ENCODE measurements at places on chromosomes 6 and 20. TPM values are rescaled to one million over a fixed set of nuclear protein-coding genes. Genes with fewer than 3 reads are reported as not detected.

DNA sequence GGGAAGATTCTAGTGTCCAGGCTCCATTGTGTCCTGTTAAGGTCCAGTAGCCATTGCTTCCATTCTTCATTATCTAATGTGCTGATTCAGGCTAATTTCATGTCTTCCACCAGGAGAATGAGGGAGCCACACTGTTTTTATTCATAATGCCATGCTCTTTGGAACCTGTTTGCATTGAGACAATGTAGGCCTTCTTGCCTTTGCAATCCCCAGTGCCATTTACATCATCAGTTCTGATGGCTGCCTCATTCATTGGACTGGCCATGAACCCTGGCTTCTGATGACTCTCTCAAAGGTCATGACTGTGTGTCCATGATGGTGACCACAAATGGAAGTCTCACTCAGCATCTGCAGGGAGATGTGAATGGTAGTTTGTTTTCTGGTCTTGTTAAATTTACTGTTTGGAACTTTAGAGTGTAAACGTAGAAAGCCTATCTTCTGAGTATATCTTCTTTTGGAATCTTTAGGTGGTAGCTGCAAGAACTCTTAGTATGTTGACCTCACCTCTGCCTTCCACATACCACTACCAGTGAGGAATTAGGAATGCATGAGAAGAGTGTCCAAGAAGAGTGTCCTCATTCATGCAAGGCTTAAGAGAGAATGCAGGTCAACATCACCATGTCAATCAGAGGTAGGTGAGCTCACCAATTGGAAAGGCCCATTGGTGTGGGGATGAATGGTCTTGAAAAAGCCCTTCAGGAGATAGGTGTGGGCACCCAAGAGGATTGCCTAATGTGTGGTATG, 42.9 kb upstream of the ZFP64 start:
- DNase-seq, result no peak

- no peak for DNase-seq
Measured at GRCh38 chr6:7953753-7954152, 43.2 kb upstream of the TXNDC5 start.

DNA sequence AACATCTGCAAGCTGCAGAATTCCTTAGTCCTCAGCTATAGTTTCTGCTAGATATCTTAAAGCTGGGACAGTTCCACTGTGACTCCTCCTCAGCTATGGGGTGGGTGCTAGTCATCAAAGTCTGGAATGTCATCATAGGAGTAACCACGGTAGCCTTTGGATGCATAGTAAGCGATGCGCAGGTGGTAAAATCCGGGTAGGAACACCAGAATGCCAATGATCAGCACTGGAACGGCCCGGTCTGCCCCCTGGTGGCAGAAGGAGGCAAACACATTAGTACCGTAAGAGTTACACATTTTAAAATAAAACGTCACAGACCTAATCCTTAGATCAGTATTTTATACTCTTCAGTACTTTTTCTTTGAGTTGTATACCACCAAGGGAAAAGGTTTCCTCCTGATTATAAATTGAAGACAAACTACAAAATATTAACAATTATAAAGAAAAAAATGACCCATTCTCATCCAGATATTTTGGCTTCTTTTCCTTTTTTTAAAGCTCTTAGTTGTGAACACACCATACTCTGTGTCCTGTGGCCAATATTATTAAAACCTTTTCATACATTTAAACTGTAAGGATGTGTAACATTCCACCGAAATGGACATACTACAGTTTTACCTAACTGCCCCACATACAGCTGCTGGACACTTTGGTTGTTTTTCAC, 18.9 kb downstream of the PCNA start:
- peak; percentile 56 for DNase-seq

GRCh38 chr20:37309936-37310590, 20.6 kb downstream of the MANBAL start:
- no peak for DNase-seq

- no peak for DNase-seq
Measured at GRCh38 chr6:163662604-163663225, 248.2 kb downstream of the QKI start.

- no peak for DNase-seq
Measured at GRCh38 chr6:140176306-140176705, 801.9 kb upstream of the CITED2 start.

The TRAPPC3L gene
- total RNA-seq, result not detected

DNA sequence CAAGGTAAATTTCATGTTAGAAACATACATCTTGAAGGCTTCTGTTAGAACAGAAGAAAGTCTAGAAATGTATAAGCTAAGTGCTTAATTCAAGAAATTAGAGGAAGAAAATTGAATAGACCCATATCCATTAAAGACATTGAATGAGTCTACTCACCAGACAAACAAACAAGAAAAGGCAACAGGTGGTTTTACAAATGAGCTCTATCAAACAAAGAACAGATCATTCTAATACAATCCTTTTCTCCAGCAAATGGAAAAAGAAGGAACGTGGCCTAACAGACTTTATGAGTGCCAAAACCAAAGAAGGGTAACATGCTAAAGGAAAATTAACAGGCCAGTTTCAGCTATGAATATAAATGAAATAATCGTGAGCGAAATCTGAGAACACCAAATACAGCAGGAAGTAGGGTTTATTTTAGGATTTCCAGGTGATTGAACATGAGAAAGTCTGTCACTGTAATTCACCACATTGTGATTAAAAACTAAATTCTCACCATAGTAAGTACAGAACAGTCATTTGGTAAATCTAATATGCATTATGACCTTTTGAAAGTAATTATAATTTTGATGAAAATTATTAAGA, 22.6 kb downstream of the MTHFD1L start:
- no peak for DNase-seq

The SLA2 gene
- total RNA-seq, result not detected

- DNase-seq, result no peak
Measured at GRCh38 chr20:3237958-3238615, 903 bp downstream of the SLC4A11 start.

The RBBP8NL gene
- not detected for total RNA-seq

DNA sequence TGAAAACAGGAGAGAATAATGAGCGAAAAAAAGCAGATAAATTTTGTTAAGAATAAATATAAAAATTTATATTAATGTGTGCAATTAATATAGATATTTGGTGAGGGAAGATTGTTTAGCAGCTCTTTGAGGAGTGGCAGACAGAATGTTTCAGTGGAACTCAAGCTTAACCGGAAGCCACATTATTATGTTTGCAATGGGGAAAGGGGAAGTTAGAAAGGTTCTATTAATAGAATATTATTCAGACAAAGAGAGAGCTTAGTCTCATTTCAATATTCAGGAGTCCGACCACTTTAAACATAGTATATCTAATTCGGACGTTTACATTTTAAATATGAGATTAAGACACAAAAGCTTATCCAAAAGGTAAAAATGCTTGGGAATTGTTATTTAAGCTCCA, 81.6 kb upstream of the KHDRBS2 start:
- DNase-seq, result no peak

- no peak for DNase-seq
Measured at GRCh38 chr6:21423106-21423854, 170.3 kb upstream of the SOX4 start.

DNA sequence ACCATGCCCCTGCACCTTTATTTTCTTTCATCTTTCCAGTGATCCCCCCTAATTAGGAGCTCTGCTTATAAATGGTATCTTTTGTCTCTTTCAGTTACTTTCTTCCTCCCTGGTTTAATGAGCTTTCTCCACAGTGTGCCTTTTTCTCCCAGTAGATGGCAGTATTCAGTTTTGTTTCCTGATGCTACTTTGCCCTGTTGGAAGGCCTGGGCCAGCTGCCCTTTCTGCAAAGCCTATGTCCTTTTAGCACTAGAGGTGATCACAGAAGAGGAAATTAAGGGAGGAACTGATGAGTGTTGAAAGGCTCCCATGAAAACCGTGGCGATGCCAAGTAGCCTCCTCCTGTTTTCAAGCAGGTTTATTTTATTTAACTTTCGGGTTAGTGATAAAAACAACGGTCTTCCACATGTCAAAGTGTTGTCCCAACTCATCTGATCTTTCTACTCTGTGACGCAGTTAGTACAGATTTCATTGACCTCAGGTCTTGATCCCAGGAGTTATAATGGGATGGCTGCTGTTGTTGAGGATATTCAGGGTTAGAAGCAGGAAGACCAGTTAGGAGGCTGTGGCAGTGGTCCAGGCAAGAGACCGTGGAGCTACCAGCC, 184.2 kb upstream of the BMP2 start:
- peak; percentile 28 for DNase-seq

- DNase-seq, result no peak
Measured at GRCh38 chr6:122404444-122404843, 5.0 kb downstream of the HSF2 start.

DNA sequence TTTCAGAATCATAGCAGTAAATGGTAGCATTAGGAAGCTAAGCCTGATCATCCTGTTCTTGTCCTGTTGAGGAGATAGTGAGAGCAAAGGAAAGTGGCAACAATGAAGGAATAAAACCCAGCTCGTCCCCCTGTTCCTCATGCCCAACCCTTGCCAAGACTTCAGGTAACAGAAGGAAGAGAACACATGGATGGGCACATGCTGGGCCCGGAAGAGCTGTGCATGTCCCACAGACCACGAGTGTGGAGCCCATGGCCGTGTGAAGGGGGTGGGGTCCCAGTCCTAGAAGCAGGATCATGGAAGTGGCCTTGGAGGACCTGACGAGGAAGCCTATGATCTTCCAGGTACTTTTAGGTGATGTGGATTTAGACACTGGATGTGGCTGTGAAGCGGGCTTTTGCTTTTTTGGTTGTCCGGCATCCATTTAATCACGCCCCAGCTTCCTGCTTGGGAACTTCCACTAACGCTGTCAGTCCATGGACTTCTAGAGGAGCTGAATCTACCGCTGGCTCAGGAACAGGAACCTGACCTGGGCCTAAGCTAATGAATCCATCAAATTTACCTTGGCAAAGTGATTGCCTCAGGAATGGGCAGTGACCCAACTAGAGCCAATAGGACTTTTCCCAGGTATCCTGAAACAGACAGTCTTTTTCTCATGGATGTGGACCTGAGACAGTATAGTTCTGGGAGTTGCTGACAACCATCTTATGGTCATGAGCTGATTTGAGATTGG, 79.3 kb upstream of the ARMC2 start:
- no peak for DNase-seq

GRCh38 chr6:129239825-129240491, 357.0 kb downstream of the LAMA2 start:
- no peak for DNase-seq
